ENCODE measurements at places on chromosomes 16 and 17.
A peak's percentile ranks its signal among the peaks of the same experiment; 100 is the strongest.

GRCh38 chr17:46960152-46960551 lies 18.9 kb downstream of the RPRML start:
- no peak for DNase-seq

- DNase-seq = no peak
Observed at GRCh38 chr16:55690841-55691240, 35.1 kb downstream of the SLC6A2 start.

DNA sequence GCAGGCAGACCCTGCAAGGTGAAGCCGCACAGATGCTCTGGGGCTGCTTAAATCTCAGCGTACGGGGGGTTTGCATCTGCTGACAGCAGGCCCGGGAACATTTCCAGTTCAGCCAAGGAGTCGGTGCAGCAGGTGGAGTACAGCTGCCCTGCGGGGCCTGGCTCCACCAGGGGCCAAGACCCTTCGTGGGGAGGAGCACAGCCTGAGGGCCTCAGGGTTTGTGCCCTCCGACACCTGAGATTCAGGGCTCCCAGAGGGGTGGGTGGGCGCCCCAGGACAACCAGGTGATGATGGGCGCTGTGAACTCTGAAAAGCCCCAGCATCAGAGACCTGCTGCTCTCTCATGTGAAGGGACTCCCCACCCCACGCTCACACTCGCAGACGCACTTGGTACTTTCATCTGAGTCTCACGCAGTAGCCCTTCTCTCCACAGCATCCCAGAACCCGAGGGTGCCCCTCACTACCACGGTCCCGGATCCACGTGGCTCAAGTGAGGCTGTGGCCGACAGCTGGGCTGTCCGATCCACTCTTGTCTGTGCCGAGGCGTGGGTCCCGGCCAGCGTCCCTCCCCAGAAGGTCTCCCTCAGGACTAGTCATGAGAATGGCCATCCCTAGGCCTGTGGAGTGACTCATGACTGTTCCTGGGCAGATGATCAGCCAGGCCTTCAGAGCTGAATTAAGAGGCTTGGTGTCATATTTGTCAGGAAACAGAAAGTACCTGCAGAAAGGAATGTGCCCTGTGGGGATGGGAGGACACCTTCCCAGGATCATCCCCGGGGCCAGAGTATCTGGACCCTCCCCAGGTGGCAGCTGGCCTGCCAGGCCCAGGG lies 29.6 kb downstream of the ACSF3 start:
- DNase-seq = no peak

GRCh38 chr16:54070789-54071343 lies 215.7 kb downstream of the IRX3 start:
- DNase-seq = no peak

- no peak for DNase-seq
Observed at GRCh38 chr17:66422186-66422585, 119.8 kb downstream of the PRKCA start.

DNA sequence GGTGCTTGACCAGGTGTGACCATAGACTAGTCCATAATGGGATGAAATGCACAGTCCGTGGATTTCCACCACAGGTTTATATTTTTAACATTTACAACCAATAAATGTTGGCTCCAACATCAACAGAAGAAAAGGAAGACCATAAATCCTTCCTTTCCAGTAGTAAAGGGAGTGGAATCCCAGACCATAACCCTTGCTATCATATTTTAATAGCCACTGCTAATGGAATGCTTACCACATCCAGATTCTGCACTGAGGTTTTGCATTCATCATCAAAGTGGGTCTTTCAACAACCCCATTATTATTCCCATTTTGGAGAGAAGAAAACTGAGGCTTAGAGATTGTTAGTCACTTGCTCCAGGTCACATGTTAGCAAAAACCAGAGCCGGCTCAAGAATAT lies 106.7 kb downstream of the FOXL1 start:
- no peak for DNase-seq

- no peak for DNase-seq
Observed at GRCh38 chr17:10931133-10931532, 93.2 kb upstream of the PIRT start.

GRCh38 chr16:81523387-81524115 lies 78.9 kb downstream of the CMIP start:
- peak; percentile 21 for DNase-seq

DNA sequence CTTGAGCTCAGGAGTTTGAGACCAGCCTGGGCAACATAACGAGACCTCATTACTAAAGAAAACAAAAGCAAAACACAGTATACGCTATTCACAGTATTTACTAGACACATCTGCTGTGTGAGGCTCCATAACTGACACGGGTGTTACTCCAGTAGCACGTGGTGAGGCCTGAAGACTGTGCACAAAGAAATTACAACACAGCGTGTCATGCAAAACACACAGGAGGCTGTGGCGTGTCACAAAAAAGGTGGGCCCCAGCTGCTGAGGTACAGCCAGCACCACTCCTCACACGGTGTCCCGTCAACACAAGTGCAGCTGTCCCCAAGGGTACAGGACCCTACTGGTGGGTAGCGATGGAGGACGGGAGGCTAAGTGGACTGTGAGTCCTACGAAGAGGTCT lies 2.7 kb downstream of the CYBC1 start:
- no peak for DNase-seq

- no peak for DNase-seq
Observed at GRCh38 chr17:17549732-17550366, 41.7 kb downstream of the PEMT start.
